NCI-H460 (cell line): ENCODE measurements at places on chromosomes 16 and 17.

DNA sequence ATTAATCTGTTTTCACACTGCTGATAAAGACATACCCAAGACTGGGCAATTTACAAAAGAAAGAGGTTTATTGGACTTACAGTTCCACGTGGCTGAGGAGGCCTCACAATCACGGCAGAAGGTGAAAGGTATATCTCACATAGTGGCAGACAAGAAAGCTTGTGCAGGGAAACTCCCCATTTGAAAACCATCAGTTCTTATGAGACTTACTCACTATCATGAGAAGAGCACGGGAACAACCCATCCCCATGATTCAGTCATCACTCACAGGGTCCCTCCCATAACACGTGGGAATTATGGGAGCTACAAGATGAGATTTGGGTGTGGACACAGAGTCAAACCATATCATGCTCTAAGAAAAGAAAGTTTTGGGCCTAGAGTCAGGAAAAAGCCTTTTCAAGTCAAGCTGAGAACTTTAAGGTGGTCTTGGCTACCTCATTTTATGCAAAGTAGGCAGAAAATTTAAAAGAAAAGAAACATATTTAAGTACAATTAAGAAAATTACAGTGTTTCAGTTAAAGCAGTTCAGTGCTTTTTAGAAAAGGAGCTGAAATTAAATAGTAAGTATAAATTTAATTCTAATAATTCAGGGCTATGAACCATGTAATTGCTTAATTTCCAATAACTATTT, 24.9 kb upstream of the CRYM start:
- peak; percentile 82 for DNase-seq

GRCh38 chr17:36059406-36059805, 4.7 kb upstream of the CCL18 start:
- no peak for DNase-seq

DNA sequence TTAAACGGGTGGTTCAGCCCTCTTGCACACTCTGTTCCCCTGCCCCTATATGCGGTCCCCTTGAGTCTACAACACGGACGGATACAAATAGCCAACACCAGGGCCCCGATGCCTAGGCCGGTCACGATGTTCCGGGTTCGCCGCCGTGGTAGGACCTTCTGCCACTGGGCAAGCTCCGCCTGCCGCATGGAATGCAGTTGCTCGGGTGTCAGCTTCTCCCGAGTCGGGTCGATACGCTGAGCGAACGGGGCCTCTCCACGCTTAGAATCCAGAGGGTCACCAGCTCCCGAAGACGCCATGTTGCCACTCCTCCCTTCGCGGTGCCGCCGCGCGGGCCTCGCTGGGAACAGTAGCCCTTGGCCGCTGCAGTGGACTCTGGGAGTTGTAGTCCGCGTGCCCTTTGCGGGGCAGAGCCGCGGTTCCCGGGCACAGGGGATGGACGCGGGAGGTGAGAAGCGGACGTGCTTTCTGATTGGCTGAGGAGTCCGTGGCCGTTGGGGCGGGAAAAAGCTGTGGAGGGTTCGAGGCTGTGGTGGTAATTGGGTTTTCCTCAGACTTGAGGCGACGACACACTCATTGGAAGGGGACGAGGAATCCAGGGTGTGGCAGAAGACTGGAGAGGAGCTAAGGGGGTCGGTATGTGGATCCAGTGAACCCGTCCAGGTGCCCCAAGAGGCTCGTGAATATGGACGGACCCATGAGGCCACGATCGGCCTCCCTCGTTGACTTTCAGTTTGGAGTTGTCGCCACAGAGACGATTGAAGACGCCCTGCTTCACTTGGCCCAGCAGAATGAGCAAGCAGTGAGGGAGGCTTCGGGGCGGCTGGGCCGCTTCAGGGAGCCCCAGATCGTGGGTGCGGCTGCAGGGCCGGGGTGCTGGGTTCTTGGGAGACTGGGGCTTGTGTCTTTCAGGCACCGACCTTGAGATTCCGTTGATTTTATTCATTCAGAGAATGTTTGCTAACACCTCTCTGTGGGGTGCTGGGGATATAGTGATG, at the start of the genes CNTD1 and COA3:
TSS of gene CNTD1 (plus strand) at position 479 of the 998 bp plus-strand sequence. CDS start at position 686, 207 bp downstream.
TSS of gene COA3 (minus strand) at position 322 of the 998 bp plus-strand sequence. CDS start at position 299, 23 bp downstream.
- peak; percentile 84 for DNase-seq

DNA sequence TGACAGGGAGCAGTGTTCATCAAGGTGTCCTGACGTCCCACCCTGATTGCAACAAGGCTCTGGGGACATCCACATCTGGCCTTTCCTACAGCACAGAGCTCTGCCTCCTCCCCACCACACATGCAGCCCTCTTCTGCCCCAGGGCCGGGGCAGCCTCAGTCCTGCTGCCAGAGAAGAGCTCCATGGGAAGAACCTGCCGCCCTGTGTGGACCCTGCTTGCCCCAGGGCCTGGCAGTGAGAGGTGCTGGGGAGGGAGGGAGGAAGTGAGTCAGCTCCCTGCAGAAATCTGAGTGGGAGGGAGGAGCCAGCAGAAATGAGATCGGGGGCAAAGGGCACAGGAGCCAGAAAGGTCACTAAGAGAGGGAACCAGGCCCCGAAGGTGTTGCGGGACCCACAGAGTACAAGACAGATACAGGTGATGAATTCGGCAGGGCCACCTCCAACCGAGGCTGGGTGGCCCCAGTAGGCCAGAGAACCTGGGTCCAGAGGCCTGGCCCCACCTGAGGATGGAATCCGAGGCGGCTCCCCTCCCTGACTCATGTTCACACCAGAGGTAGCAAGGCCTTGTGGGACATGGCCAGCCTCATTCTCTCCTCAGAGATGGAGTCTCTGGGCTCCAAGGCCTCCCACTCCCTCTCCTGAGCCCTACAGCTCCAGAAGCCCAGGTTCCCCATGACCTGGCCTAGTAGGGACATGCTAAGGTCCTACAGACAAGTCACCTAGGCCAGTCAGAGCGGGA, 24.8 kb downstream of the MYO18A start:
- DNase-seq: peak; percentile 62

GRCh38 chr16:56289416-56289815, 98.1 kb downstream of the GNAO1 start:
- DNase-seq: no peak

DNA sequence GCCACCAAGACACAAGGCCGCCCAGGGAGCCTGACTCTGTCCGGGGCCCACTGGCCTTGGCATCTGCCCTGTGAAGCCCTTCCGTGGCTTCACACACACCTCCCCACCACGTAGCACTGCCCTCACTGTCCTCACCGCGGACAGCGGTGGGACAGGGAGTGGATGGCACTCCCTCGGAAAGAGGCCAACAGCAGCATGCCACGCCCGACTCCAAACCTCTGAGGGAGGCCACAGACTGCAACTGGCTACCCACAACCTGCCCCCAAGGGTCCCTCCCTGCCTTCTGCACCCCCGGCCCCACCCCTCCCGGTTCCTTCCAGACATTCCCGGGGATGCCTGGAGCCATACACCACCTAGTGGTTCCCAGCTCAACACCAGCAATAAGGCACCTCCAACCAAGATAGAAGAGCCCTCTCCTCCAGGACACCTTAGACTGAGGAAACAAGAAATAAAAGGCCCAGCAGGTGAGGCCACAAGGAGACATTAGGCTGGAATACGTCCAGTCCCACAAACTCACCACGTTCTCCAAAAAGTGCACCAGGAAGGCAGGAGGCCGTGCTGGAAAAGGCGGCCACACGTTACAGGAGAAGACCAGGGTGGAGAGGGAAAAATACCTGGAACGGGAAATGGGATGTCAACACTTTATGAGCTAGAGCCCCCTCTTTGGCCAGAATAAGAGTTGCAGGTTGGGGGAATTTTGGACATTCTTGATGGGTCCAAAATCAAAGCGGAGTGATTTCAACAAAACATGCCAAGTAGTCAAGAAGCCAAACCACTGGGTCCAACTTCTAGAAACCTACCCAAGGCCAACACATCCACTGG, 310.0 kb downstream of the SOX9 start:
- DNase-seq: no peak

GRCh38 chr16:4954714-4955113, 3.4 kb upstream of the SEC14L5 start:
- DNase-seq: no peak

DNA sequence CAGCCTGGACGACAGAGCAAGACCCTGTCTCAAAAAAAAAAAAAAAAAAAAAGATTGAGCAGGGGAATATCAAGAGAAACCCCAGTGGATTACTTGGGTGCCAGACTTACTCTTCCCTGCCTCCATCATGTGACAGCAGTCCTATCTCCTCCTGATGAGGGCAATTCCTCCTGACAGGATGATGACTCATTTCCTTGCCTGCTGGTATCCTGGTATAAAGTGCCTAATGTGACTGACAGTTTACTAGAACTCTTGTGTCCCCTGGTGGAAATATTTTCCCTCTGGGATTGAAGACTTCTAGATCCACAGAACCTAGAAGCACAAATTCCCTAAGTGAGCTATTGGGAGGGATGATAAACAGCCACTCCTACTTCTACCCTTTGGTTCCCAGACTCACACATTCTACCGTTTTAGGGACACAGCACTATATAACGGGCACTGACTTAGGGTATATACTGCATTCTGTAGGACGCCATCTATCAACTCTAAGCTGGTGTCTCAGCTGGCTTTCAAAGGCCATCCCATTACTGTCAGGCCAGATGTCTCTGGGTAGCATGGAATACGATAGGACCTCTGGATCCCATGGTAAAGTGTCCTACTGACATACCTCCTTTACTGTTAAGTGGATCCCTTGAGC, 114.6 kb upstream of the MED13 start:
- DNase-seq: peak; percentile 87

DNA sequence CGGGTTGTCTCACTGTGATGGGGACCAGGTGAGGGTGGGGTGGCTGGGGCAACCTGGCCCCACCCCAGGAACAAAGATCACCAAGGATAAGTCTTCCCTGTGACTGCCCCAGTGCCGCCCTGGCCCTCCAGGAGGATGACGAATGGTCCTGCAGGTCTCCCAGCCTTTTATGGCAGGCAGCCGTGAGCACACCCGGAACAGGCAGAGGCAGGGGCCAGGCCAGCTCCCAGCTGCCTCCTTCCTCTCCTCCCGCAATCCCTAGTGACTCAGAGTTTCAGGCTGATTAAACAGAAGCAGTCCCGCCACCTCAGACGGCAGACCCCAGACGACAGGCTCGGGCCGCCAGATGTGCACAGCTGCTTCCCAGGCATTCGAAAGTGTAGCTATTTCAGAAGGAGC, 13.3 kb downstream of the JUP start:
- no peak for DNase-seq

DNA sequence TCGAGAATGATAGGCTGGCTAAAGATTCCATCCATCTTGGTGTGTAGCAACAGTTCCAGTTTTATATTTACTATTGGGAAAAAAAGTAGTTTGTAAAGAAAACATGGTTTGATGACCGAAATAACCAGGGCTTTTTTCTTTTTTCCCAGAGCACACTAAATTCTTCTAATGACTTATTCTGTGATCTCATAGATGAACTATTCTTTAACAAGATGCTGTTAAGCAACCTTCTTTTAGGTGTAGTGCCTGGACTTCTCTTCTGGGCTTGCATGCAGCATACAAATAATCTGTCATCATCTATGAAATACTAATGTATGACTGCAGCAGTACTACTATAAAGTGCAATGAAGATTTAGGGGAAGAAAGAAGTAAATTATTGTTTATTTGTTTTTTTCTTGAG, 11.0 kb upstream of the CAPNS2 start:
- DNase-seq: no peak

- DNase-seq: no peak
Observed at GRCh38 chr16:82892324-82892723, 265.6 kb downstream of the CDH13 start.

DNA sequence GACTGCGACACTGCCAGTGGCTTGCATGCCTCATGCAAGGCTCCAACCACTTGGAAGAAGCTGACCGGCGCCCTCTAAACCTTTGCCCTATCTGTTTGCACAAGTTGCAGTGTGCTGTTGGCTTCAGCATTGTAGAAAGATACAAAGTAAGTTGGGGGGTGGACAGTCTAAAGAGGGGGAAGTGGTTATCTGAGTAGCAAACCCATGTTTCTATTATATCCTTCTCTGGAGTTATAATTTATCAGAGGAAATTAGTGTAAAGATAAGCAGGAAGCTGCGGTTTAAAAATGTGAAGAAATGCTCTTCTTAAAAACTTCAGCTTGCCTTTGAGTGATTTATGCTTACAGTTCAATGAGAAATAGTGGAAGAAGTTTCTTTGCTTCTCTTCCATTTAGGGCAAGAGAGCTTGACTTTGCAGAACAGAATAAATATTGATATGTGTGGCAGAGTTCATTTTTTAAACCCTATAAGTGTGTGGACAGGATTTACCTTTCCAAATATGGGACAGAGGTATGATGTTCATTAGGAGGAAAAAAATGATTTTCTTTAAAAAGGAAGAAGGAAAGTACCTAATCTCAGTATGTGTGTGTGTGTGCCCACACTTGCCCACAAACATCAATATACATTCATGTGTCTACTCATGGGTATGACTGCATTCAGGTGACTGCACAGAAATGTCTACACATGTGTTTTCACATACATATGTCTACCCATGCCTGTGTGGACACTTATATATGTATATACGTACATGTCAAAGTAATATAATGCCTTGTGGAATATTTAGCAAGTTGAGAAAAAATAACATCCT, 8.1 kb downstream of the AMZ2 start:
- DNase-seq: no peak

DNA sequence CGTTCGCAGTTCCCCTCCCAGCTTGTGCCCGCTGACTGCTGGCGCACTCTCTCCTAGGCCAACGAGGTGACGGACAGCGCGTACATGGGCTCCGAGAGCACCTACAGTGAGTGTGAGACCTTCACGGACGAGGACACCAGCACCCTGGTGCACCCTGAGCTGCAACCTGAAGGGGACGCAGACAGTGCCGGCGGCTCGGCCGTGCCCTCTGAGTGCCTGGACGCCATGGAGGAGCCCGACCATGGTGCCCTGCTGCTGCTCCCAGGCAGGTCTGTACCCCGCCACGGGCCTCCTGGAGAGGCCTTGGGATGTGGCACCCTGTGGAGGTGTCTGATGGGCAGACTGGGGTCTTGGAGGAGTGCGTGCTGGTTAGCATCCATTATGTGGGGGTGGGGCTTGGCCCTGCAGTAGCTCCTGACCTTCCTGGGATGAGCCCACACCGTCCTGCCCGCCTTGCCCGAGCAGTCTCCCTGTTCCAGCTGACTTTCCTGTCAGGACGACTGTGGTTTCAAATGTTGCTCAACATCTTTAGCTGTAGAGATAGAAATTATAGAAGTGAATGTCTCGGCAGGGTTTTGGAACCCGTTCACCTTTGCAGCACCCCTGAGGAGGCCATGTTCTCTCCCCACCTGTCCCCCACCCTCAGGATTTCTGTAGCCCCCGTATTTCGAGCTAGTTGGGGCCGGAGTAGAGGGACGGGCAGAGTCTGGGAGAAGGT, 44.9 kb upstream of the CAPN15 start:
- DNase-seq: no peak

GRCh38 chr17:45784293-45784740, at the start of gene CRHR1:
Gene CRHR1 (plus strand): TSS chr17:45784320. CDS start chr17:45784545, 225 bp downstream.
- no peak for DNase-seq
